Upper lobe of left lung (tissue), 6 donors: ENCODE measurements at places on chromosomes 1 and 21. TPM values are rescaled to one million over a fixed set of nuclear protein-coding genes. Genes with fewer than 3 reads are reported as not detected.

DNA sequence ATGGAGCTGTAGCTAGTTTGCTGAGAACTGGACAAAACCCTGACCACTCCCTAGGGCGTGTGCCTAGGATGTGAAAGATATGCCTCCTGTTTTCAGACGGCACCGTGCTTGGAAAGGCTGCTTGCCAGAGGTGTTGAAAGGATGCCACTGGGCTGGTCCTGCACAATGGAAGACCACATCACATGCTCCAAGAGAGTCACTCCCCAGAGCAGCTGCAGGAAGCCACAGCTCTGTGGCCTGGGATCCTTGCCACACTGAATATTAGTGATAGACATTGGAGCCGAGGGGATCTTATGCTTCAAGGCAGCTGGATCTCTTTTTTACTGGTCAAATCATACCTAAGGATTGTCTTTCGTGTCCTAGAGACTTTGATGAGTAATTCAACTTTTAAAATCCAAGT lies 6.6 kb upstream of the APP start:
- no peak for DNase-seq

DNA sequence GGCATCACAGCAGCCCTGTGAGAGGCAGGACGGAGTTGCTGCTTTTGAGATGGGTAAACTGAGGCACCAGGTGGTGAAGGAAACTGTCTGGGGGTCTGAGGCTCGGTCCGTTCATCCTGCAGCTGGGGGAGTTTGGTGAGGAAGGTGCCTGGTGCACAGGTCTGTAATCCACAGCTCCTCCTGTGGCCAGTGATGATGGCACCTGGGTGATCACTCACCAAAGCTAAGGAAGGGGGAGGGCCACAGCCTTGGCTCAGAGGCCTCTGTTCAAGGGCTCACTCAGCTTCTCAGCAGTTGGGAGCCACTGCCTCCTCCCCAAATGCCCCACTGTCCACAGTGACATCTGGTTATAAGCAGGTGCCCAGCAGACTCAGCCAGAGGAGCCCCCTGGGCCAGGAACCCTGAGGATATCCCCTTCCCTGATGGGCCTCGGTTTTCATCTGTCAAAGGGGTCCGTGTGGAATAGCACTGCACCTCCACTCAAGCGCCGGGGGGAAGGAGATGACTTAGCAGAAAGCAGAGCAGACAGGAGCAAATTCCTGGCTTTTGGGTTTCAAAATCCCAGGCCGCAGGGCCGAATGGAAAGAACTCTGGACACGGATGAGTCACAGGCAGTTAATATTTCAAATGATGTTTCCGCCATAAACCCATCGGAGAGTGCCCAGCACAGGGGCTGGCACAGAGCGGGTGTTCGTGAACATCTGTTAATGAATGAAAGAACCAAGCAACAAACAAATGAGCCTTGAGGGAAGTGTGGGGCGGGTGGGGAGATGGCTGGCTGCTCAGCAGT lies 82.8 kb downstream of the DMRTB1 start:
- DNase-seq: no peak

- no peak for DNase-seq
Measured at GRCh38 chr1:181202986-181203555, 114.6 kb downstream of the IER5 start.

ZBTB21 gene
- 28.3 TPM for total RNA-seq

GRCh38 chr21:42356650-42357049 lies 5.9 kb upstream of the TFF2 start:
- DNase-seq: no peak

DNA sequence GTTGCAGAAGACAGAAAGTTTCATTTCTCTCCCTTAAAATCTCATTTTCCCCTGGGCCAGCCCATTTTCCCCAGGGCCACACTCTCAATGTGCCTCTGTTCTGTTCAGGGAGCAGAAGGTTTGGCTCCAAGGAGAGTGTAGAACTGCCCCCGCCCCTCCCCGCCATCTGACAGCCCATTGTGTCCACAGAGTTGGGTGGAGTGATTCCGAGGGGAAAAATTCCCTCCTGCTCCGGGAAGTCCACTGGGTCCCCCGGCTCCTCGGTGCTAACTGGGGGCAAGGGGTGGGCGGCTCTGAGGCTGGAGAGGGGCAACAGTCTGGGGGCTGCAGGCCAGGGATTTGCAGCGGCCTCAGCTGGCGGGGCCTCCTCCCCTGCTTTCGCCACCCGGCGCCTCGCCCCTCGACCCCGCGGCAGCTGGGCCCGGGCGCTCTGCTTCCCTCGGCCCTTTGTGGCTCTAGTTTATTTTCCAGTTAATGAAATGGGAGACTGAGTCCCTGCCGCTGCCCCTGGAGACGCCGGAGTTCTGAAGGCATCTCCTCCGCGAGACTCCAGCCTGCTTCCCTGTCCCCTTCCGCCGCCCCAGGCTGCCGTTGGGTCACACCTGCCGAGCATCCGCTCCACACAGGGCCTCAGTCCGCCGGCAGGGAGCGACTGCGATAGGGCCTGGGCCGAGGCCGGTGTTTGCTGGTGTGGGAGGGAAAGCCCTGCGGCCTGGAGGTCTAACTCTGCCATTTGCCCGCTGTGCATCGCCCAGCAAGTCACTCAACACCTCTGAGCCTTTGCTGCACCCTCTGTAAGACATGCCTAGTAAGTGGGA lies 14.7 kb upstream of the KIRREL1 start:
- DNase-seq: peak; percentile 77

GRCh38 chr1:41322101-41322661 lies 39.1 kb upstream of the FOXO6 start:
- no peak for DNase-seq

- DNase-seq: peak; percentile 81
Measured at GRCh38 chr1:15417059-15417934, 7.6 kb downstream of the EFHD2 start.

STPG1 gene
- total RNA-seq: 10.0 TPM

DNA sequence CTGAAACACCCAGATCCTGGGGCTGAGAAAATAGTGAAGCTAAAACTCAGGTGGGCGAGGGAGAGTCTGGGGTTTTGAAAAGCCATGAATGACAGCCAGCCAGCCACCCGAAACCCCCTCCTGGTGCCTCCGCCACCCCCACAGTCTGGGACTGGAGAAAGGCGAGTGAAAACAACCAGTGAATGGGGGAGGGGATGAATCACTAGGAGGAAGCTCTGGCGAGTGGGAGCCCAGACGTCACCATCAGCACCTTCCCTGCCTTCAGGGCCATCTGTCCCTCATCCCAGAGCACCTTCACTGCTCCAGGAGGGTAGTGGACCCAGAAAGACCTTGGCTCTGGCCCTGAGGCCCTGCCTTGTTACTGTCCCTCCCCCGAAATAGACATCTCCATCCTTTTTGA lies 9.2 kb downstream of the RORC start:
- DNase-seq: no peak

- no peak for DNase-seq
Measured at GRCh38 chr1:210535761-210536160, 207.1 kb downstream of the HHAT start.

MMEL1 gene
- 4.7 TPM for total RNA-seq

DNA sequence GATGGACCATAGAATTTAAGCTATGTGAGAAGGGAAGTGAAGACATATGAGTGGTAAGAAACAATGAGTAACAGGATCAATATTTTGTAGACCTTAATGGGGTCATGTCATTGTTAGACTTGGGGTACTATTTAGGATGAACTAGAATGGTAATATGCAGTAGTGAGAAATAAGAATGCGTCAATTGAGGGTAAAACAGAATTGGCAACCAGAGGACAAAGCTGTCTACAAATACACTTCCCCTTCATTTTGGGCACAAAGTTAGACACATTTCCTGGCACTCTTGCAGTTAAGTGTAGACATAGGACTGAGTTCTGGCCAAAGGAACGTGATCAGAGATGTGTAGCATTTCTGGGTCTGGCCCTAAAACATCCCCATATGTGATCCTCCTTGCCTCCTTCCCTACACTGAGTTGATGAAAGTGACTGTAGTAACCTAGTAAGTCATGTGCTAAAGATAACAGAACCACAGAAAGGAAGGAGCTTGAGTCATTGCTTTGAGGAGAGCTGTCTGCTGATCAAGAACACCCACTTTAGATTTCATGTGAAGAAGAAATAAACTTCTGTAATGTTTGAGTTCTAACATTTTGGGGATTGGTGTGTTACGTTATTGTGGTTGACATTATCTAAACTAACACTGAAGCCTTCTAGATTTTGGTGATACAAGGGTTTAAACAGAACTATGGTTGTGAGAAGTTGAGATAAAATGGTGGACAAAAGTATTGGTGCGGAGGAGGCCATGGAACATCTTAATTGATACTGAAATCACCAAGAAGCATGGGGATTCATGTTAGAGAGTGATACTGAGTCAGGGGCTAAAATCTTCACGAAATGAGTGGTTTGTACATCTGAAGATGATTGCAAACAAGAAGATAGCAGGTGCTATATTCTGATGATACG lies 41.7 kb downstream of the CD55 start:
- DNase-seq: no peak

GRCh38 chr1:241308471-241308870 lies 48.5 kb downstream of the RGS7 start:
- no peak for DNase-seq

SH2D5 gene
- 0.13 TPM for total RNA-seq

DNA sequence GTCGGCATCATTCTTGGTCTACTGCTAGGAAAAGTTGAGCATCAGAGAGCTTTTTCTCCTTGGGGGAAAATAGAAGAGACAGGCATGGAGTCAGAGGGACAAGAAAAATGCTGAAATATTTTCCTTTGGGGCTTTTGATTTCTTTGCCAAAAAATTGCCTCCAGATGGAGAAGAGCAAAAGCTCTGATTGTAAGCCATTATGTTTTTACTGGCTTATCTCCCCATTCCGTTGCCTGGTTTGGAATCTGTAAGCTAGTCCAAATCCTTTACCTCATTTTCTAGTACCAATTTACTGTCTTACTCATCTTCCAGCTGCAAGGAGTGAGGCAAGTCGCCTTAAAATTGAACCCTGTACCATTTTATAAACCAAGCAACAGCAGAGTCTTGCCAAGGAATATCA lies 23.3 kb upstream of the NBL1 start:
- no peak for DNase-seq

DNA sequence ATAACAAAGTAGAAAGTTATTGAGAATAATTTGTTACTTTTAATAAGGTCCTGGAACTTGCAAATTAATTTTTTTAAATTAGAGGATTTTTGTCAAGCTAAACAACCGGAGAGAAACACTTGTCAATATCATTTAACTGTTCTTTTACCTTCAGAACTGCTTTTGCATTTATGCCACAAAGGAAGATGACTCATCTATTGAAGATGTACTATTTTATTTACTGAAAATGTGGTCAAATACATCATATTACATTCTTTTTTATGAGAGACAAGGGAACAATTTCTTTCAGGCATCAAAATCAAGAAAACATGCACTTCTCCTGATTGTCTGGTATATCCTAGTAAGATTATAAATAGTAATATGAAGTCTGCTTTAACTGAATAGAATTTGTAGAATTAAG lies 558.2 kb upstream of the PRMT6 start:
- DNase-seq: no peak
